ENCODE measurements at places on chromosomes 13 and 19.

DNA sequence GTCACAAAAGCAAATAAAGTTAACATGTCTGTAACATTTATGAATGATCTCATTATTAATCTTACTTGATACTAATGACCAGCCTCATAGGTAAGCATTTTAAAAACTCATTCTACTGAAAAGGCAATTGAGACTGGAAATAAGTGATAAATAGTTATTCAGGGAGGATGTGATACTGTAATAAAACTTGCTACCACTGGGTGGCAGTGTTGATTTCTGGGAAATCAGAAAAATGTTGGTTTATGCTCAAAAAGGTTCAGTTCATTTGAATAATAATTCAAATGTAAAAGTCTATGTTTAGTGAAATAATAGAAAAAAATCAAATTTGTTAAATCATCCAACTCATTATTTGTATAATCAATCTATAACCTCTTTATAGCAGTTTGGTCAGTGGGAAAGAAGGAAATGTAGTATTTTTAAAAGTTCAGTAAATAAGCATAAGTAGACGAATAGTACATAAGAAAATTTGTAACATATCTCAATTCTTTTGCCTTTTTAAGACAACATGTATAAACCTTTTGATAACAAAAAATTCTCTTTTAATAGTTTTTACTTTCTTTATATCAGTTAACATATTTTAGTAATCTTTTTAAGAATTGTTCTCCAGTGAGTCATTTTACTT lies 9.6 kb downstream of the ABHD13 start:
- no peaks in the 10 kb centered on the region for H3K36me3 ChIP-seq
- peaks cover 9% of the 10 kb centered on the region for H3K4me1 ChIP-seq
- H3K4me3 ChIP-seq = no peak overlapping the region
- DNase-seq = no peak

DNA sequence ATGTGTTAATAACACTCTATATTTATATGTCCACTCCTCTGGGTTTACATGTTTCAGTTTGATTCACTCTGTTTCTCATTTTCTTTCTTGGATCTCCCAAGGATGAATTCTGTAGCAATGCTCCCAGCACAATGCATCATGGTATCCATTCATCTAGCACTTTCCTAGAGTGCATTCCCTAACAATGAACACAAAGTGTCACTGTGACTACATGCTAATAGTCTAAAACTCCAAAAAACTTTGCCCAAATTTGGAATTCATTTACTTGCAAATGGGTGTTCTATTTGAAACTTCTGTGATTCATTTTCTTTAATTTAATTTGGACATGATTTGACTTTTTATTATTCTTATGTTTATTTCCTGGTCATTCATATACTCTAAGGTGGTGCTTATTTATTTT lies 286.3 kb downstream of the POU4F1 start:
- no peaks in the 10 kb centered on the region for H3K4me1 ChIP-seq
- H3K27me3 ChIP-seq = no peaks in the 10 kb centered on the region
- no peak overlapping the region for H3K27ac ChIP-seq
- no peaks in the 10 kb centered on the region for H3K36me3 ChIP-seq
- H3K4me3 ChIP-seq = no peak overlapping the region
- peak; percentile 21 for DNase-seq

DNA sequence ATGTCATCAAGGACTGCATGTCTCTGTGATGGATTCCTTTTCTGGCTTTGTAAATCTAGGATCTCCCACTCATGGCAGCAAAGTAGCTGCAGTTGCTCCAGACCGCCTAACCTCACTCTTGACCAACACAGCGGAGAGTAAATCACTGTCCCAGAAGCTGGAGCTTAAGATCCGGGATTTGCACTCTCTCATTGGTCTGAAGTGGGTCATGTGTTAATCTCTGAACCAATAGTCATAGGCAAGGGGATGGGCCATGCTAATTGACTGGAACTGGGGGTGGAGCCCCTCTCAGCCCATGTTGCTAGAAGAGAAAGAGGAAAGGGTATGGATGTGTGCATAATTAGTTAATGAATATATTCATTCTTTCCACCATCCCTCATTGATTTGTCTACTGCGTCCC lies 34.0 kb downstream of the VAV1 start:
- H3K27me3 ChIP-seq = no peaks in the 10 kb centered on the region
- H3K36me3 ChIP-seq = no peaks in the 10 kb centered on the region
- no peak overlapping the region for H3K27ac ChIP-seq
- DNase-seq = no peak
- H3K4me1 ChIP-seq = no peaks in the 10 kb centered on the region

GRCh38 chr19:54312436-54313377 lies at the start of gene LILRA5:
TSS of gene LILRA5 (minus strand) at chr19:54313166. CDS start at chr19:54313019, 147 bp downstream.
- H3K4me3 ChIP-seq = no peak within 1 kb of the TSS
- no peaks in the 10 kb centered on the region for H3K36me3 ChIP-seq
- no peak within 1 kb of the TSS for H3K27ac ChIP-seq
- no peak for DNase-seq
- H3K27me3 ChIP-seq = no peaks in the 10 kb centered on the region
- no peaks in the 10 kb centered on the region for H3K4me1 ChIP-seq

- H3K4me3 ChIP-seq = no peak overlapping the region
- no peaks in the 10 kb centered on the region for H3K4me1 ChIP-seq
- H3K36me3 ChIP-seq = no peaks in the 10 kb centered on the region
- DNase-seq = no peak
Observed at GRCh38 chr13:104691767-104692467, 1625.7 kb upstream of the SLC10A2 start.

GRCh38 chr13:30791354-30792001 lies 56.1 kb downstream of the ALOX5AP start:
- H3K36me3 ChIP-seq = no peaks in the 10 kb centered on the region
- H3K27me3 ChIP-seq = peaks cover 6% of the 10 kb centered on the region
- no peak for DNase-seq
- no peak overlapping the region for H3K4me3 ChIP-seq
- H3K27ac ChIP-seq = no peak overlapping the region

GRCh38 chr19:19145281-19145680 lies 7.0 kb upstream of the TMEM161A start:
- H3K4me1 ChIP-seq = no peaks in the 10 kb centered on the region
- no peak overlapping the region for H3K4me3 ChIP-seq
- peaks cover 8% of the 10 kb centered on the region for H3K36me3 ChIP-seq
- DNase-seq = no peak
- H3K27me3 ChIP-seq = peaks cover 2% of the 10 kb centered on the region
- H3K27ac ChIP-seq = no peak overlapping the region

DNA sequence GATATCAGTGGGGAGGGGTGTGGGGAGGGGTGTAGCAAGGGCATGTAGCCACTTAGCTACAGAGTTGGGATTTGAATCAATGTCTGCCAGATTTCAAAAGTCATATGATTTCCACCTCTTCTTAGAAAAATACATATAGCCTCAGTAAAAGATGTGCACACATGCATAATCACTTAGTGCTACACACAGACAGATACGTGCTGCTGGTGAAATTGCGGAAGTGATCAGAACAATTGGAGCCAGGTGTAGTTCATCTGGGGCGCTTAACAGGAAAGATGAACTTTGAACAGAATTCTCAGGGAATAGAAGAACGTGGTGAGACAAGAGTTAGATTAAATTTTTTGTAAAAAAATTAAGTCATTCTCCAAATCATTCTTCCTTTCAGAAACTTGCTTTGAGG lies 333.1 kb downstream of the KCNRG start:
- DNase-seq = no peak
- H3K4me3 ChIP-seq = no peak overlapping the region
- H3K36me3 ChIP-seq = no peaks in the 10 kb centered on the region
- no peaks in the 10 kb centered on the region for H3K4me1 ChIP-seq
- H3K27ac ChIP-seq = no peak overlapping the region
- no peaks in the 10 kb centered on the region for H3K27me3 ChIP-seq

DNA sequence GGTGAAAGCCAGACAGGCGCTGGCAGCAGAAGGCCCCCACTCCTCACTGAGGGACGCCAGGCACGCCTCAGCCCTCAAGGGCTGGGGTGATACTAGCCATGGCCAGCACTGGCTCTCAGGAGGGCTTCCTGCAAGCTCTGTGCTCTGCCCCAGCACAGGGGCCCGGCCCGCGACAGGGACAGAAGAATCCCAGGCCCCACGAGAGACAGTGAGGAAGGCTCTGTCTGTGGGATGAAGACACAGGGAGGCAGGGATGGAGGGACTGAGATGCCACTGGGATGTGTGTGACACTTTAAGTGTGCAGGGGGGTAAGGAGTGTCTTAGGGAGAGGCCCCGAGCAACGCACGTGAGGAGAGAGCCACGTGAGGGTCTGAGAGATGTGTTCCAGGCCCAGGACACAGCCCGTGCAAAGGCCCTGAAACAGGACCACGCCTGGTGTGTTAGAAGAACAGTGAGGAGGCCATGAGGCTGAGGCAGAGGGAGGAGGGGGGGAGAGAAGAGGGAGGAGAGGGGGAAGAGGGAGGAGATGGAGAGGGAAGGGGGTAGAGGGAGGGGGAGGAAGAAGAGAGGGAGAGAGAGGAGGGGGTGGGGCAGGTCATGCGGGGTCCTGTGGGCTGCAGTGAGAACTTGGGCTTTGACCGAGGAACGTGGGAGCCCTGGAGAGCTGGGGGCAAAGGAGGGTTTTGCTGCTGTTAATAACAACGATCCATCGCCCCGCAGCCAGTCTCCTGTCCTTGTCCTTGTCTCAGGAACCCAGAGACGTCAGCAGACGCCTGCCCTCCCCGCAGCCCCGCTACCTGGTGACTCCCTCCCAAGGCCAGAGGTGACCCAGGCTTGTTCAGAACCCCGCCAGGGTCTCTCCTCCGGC lies 7.2 kb downstream of the RPL36 start:
- H3K27me3 ChIP-seq = no peaks in the 10 kb centered on the region
- DNase-seq = no peak
- no peaks in the 10 kb centered on the region for H3K4me1 ChIP-seq
- no peak overlapping the region for H3K27ac ChIP-seq
- H3K36me3 ChIP-seq = peaks cover 63% of the 10 kb centered on the region

GRCh38 chr19:4060621-4061177 lies 6.0 kb downstream of the ZBTB7A start:
- H3K36me3 ChIP-seq = peaks cover 3% of the 10 kb centered on the region
- no peak for DNase-seq
- H3K27me3 ChIP-seq = no peaks in the 10 kb centered on the region

DNA sequence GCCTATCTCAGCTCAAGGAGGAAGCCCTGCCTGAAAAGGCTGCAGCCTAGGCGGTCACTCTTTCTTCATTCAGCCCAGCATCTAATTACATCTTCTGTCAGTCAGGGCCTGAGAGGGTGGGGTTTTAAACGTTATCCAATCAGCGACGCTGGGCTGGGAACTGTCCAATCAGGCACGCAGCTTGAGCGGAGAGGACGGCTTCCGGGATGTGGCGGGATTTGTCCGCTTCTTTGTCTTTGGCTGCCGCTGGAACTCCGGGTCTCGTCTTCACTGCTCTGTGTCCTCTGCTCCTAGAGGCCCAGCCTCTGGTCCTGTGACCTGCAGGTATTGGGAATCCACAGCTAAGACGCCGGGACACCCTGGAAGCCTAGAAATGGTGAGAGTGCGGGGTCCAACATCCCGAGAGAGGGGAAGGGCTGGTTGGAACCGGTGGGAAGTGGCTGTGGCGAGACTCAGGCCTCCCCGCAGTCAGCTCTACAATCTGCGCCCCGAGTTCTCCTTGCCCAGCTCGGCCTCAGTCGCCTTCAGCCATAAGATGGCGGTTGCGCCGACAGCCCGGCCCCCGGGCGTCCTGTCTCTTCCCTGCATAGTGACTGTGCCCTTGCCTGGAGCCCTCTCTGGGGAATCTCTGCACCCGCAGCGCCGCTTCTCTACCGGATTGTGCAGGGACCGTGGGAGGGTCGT lies at the start of gene ZNF738:
TSS of gene ZNF738 (plus strand) at position 233 of the 684 bp plus-strand sequence. CDS start at position 374, 141 bp downstream.
- H3K36me3 ChIP-seq = peaks cover 40% of the 10 kb centered on the region
- DNase-seq = peak; percentile 96
- no peaks in the 10 kb centered on the region for H3K27me3 ChIP-seq
- no peaks in the 10 kb centered on the region for H3K4me1 ChIP-seq

DNA sequence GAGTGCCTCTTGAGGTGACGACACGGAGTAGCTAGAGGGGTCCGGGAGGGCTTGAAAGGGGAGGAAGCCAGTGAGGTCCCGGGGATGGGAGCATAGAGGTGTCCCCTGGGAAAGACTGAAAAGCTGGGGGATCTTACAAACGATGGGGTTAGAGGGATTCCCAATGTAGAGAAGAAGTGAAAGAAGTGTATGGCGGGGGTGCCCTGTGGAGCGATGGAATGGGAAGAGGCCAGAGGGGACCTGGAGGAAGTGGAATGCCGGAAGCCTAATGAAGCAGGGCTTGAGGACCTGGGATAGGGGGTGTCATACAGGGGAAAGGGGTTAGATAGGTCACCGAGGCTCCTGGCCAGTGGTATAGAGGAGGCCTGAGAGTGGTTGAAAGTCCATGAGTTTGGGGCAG lies 580 bp downstream of the AP2A1 start:
- peaks cover 11% of the 10 kb centered on the region for H3K4me1 ChIP-seq
- H3K27ac ChIP-seq = no peak overlapping the region
- no peaks in the 10 kb centered on the region for H3K27me3 ChIP-seq
- H3K36me3 ChIP-seq = peaks cover 17% of the 10 kb centered on the region
- DNase-seq = no peak
- H3K4me3 ChIP-seq = peak overlapping the region; percentile 77

DNA sequence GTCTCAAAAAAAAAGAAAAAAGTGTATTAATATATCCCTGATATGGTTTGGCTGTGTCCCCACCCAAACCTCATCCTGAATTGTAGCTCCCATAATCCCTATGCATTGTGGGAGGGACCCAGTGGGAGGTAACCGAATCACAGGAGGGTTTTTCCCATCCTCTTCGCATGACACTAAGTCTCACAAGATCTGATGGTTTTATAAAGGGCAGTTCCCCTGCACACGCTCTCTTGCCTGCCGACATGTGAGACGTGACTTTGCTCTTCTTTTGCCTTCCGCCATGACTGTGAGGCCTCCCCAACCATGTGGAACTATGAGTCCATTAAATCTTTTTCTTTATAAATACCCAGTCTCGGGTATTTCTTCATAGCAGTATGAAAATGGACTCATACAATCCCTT lies 17.7 kb downstream of the STK24 start:
- H3K27me3 ChIP-seq = no peaks in the 10 kb centered on the region
- no peak for DNase-seq
- H3K4me3 ChIP-seq = no peak overlapping the region
- no peaks in the 10 kb centered on the region for H3K4me1 ChIP-seq

DNA sequence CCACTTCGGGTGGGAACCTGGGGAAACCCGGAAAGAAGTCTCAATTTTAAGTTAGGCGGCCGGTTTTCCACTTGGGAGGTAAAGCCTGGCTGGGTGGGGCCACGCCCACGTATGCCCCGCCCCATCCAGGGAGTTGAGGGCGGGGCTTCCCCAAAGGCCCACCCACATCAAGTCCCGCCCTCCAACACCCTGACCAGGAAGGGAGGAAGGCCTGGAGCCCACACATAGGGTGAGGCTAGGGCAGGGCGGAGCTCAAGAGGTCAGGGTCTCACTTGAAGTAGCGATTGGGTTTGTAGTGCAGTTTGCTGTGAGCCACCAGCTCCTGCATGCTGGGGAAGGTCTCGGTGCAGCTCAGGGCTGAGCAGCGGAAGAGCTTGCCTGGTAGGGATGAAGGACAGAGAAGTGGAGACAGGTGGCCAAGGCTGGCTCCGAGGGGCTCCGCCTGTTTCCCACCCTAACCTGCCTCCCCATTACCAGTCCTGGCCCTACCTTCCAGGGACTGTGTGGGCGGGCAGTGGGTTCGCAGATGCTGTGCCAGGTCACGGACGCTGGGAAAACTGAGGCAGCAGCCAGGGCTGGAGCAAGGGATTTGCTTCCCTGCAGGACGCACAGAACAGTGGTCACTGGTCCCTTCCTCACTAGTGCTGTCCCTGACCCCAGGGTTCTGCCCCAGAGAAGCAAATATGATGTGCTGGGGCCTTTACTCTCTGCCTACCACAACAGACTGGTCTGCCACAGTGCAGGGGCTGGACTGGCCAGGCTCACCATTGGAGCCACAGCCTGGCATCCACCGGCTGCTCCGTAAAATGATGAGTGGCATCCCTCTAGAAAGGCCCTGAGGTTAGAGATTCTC lies 1.6 kb downstream of the ZNF414 start:
- no peak for DNase-seq
- H3K4me1 ChIP-seq = peaks cover 7% of the 10 kb centered on the region
- no peak overlapping the region for H3K27ac ChIP-seq
- H3K27me3 ChIP-seq = no peaks in the 10 kb centered on the region
- peaks cover 23% of the 10 kb centered on the region for H3K36me3 ChIP-seq

Data from neuronal stem cell (in vitro differentiated cells).